Esophagus mucosa (tissue), 1 donor: ENCODE measurements at places on chromosomes 12 and 14. TPM values are rescaled to one million over a fixed set of nuclear protein-coding genes. Genes with fewer than 3 reads are reported as not detected.

RNASE4 gene
- 1.7 TPM for total RNA-seq

- ATAC-seq: no peak
Measured at GRCh38 chr12:96919510-96920210, 12.6 kb downstream of the NEDD1 start.

SYCP3 gene
- total RNA-seq: 0.12 TPM

- ATAC-seq: no peak
Measured at GRCh38 chr12:51706206-51706605, 115.2 kb downstream of the SCN8A start.
